ENCODE measurements at places on chromosomes 5 and 9.

DNA sequence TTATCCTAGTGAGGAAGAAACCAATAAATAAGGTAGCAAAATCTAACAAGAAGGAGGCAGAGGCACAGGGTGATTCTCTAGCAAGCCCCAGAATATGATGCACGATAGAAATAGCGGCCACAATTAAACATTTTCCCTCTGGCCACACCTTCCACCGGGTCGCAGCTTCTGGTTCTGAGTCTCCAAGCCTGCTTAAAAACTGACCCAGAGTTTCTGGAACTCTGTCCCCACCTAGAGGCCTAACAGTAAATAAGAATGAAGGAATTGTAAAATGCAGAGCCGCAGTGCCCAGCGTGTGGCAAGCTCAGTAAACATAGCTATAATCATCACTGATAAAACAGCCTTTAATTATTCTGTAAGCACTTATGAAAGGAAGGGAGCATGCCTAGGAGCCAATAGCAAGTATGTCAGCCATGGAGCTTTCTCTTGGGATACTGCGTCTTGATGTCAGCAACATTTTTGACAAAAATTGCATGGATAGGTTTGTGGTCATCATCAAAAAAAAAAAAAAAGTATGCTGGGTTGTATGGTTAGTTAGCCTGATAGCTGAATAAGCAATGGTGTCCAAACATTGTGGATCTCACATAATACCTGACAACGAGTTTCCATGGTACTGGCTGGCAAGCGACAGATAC is 465.5 kb downstream of the DNAH5 start:
- no peak for DNase-seq

- DNase-seq: no peak
Observed at GRCh38 chr9:13410566-13411031, 131.1 kb upstream of the MPDZ start.

GRCh38 chr9:104682642-104683041 is 11.7 kb upstream of the OR13D1 start:
- no peak for DNase-seq

GRCh38 chr9:81035601-81036000 is 653.7 kb downstream of the TLE1 start:
- no peak for DNase-seq

GRCh38 chr9:89482901-89483361 is 15.0 kb downstream of the SEMA4D start:
- DNase-seq: no peak

DNA sequence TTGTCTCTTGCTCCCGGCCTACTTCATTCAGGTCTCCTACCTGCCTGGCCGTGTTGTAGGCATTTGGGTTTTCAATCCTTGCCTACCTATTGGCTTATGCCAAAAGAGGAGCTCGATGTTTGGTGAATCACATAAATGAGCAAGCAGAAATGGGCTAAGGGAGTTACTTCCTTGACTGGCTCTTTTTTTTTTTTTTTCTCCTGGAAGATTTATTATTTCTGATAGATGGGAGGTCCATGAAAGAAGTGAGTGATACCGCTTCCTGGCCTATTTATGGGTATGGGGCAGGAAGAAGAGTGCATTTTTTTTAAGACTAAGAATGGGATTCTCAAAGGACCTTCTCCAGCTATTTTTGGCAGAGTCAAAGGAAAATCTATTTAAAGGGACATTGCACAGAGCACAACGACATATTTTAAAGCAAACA is 294.1 kb downstream of the ARHGAP26 start:
- DNase-seq: no peak

DNA sequence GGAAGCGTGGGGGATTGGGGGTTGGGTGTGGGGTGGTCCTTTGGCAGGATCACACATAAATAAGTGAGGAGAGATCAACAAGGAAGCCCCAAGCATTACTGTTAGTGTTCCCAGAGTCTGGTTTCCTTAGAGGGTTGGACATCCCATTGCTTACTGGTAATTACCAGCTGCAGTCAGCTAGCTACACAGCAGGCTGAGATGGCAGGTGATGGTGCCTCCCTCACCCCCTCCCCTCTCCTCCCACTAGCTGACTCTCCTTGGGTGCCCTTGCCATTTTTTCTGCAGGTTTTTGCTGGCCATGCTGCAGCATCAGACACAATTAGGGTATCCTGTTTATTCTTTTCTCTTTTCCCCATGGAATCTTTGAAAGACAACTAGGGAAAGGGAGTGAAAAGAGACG is 107.5 kb upstream of the TLR4 start:
- no peak for DNase-seq

DNA sequence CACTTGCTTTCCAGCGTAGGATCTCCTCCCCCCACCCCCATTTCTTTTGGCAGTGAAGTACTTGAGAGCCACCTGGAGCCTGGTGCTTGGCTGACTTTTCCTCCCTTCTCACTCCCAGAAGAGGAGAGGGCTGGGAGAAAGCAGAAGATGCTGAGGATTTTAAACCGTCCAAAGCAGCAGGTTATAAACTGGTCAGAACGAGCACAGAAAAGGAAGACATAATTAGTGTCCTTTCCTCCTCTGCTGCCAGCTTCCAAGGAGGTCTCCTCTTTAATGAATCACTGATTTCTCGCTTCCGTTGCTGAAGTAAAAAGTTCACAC is 563 bp upstream of the FGF10 start:
- no peak for DNase-seq

GRCh38 chr5:55547781-55548180 is 13.0 kb upstream of the PLPP1 start:
- DNase-seq: no peak

Data from stimulated activated CD4-positive, alpha-beta T cell treated with anti-CD3 and anti-CD28 coated beads, Interleukin-1b, Interleukin-23, amount 100 ng/mL, for 48 hours (primary cell).